ENCODE measurements at places on chromosomes 16 and 17.

- no peak for DNase-seq
These were observed 63.5 kb downstream of the MSI2 start for GRCh38 chr17:57319806-57320205.

GRCh38 chr17:77854083-77854758 is 104.3 kb upstream of the TNRC6C start:
- no peak for DNase-seq

DNA sequence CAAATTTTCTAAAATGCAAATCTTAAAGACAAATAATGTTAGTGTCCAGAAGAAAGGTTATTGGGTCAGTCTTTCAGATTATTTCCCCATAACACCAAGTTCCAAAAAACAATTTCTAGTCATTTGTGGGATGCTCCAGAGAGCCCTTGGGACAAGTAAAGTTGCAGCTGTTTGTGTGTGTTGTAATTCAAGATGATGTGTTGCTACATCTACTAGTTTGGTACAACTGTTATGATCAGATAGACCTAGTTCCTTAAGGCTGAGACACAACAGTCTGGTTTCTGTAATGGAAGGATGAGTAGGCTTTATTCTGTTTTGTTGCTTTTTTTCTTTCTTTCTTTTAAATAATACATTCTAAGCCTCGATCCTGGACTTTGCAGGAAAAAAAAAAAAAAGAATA is 41.9 kb downstream of the PIGL start:
- DNase-seq = no peak

DNA sequence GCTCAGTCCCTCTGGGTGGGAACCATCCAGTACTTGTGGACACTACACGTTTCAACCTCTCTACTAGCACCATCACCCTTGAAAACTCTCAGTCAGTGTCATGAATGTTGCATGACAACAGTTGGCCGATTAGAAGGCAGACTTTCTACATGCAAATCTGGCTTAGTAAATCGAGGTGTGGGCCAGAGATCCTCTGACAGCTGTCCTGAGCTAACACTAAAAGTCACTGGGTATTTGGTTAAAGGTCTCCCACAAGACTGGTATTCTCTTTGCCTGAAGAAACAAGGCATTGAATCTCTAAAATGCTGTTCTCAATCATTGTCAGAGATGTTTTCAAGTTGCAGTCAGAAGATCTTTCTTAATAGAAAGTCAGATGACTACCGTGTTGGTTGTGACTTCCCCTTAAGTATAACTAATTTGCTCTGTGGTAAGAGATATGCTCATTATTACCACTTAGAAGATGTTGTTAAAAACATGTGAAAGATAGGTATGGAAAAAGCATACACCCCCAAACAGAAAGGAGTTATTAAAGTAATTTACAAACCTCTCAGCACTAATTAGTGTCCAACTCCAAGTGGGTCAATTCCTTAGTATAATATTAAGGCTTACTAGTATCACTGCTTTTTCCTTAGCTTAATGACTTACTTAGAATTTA is 62.3 kb downstream of the WNT3 start:
- no peak for DNase-seq

DNA sequence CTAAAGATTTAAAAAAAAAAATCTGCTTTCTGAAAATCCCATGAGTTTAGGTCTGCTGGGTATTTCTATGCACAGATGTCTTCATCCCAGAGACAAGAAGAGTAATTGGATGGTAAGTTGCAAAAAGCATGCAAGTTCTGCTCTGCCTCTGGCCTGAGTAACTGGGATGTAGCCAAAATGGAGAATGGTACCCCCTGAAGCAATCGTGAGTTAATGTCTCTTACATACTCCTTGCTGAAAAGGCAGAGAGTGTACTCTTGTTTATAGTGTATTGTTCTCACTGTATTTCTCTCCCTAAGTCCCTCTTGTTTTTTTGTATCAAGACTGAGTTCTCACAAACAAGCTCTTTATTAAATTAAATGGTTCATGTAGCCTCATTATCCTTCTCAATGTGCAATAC is 259.0 kb downstream of the IRX3 start:
- DNase-seq = peak; percentile 15

DNA sequence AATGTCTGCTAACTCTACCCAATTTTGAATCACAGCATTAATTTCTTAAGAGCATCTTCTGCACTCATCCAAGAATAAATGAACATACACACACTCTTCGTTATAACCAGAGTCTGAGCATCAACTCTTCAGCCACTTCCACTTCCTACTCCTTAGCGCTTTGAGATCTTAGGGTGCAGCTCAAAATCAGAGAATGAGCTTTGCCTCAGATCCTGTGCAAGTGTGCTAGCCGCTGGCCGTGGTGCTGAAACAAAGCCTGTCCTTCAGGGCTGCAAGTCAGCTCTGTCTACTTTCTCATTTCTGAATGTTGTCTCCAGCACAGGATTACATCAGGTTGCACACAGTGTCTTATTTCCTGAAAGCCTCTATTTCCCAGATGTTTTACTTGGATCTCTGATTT is 165.4 kb downstream of the AIPL1 start:
- peak; percentile 39 for DNase-seq

DNA sequence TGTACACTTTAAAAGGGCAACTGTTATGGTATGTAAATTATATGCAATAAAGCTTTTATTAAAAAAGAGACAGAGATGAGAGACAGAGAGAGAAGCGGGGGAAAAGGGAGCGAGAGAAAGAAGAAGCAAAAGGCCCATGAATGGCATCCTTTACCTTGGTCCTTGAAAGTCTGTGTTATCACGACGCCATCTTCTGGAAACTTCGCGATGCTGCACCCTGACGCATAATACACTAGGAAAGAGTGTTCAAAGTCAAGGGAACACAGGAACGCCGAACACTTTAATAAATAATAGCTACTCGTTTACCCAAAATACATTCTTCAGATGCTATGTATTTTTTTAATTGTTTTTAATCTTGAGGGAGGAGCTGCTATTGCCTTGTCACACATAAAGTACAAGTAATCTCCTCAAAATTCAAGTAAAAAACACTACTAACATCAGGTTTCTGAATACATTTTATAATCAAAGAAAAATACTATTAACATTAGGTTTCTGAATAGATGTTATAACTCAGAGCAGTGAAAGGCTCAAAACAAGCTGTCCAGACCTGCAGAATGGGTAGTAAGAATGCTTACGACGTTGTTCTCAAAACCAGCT is 23.0 kb upstream of the SLC38A8 start:
- peak; percentile 52 for DNase-seq
